ENCODE measurements at places on chromosomes 1 and 21.

DNA sequence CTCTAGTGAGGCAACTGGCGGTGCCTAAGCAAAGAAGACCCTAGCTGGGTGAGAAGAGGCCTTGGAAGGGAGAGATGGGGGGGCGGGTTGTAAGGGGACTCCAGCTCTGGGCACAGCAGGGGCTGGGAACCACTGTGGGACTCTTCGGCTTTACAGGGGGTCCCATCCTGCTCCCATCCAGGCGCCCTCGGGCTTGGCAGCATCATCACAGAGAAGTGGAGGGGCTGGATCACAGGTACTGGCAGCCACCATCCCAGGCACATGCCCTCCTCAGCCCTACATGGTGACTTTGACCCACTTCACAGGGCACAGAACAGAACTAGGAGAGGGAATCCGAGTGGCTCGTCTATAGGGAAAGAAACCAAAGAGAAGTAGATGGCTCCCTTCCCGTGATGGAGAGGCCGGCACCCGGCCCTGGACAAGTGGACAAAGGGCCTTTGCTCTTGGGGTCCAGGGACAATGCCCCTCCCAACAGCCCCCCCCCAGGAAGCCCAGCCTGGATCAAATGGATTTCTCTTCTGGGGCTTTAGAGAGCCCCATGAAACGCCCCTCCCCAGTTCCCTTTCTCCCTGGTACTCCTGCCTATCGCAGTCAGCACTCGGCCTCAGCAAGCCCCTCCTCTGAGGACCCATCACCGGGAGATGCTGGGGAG lies 54.0 kb upstream of the ECE1 start:
- no peak for DNase-seq

DNA sequence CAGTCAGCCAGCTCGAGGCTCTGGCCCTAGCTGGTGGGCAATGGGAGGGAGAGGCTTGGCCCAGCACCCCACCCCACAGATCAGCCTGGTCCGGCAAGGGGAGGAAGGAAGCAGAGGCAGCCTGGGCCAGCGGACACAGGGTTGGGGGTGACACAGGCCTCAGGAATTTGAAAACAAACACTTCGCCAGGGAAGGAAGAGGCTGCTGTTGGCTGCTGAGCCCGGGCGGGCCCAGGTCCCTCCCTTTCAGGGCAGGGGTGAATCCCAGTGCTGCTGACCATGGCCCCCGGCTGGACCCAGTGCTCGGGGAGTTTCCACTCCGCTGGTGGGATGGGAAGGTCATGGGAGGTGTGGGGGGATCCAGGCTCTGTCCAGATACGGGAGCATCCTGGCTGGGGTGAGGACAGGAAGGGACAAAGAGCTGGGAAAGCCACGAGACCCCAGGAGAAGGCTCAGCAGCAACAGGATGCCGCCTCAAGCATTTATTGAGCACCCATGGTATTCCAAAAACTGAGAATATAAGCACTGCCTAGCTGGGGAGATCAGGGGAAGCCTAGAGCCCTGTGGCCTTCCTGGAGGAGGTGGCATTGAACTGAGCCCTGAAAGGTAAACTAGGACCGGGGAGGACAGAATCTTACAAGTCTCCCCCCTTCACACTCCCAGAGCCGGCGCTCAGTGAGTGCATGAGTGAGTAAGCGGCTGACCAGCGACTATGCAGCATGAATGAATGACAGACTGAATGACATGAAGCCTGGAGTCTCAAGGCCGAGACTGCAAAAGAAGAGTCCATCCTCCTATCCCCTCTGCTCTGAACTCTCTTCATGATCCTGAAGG lies 26.2 kb upstream of the EPHA2 start:
- no peak for DNase-seq

GRCh38 chr1:119318466-119319309 lies 49.9 kb upstream of the HAO2 start:
- no peak for DNase-seq

DNA sequence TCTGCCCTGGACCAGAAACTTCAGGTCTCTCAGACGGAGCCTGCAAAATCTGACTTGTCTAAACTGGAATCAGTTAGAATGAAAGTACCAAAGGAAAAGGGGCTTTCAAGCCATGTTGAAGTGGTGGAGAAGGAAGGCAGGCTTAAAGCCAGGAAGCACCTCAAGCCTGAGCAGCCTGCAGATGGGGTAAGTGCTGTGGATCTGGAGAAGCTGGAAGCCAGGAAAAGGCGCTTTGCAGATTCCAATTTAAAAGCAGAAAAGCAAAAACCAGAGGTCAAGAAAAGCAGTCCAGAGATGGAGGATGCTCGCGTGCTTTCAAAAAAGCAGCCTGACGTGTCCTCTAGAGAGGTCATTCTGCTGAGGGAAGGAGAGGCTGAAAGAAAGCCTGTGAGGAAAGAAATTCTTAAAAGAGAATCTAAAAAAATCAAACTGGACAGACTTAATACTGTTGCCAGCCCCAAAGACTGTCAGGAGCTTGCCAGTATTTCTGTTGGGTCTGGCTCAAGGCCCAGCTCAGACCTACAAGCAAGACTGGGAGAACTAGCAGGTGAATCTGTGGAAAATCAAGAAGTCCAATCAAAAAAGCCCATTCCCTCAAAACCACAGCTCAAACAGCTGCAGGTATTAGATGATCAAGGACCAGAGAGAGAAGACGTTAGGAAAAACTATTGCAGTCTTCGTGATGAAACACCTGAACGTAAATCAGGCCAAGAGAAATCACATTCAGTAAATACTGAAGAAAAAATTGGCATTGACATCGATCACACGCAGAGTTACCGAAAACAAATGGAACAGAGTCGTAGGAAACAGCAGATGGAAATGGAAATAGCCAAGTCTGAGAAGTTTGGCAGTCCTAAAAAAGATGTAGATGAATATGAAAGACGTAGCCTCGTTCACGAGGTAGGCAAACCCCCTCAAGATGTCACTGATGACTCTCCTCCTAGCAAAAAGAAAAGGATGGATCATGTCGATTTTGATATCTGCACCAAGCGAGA lies 46.6 kb downstream of the ZBTB17 start:
- no peak for DNase-seq

GRCh38 chr1:201013031-201013485 lies 10.5 kb downstream of the KIF21B start:
- no peak for DNase-seq

Measured in activated CD4-positive, alpha-beta T cell treated with anti-CD3 and anti-CD28 coated beads, Interleukin-2, amount 50 U/mL, for 1 hour (primary cell).